ENCODE measurements at places on chromosomes 13 and 19.

- no peak for DNase-seq
Measured at GRCh38 chr19:17107546-17108452, 32.2 kb downstream of the MYO9B start.

- DNase-seq: no peak
Measured at GRCh38 chr13:69553976-69554375, 553.6 kb upstream of the ATXN8OS start.

DNA sequence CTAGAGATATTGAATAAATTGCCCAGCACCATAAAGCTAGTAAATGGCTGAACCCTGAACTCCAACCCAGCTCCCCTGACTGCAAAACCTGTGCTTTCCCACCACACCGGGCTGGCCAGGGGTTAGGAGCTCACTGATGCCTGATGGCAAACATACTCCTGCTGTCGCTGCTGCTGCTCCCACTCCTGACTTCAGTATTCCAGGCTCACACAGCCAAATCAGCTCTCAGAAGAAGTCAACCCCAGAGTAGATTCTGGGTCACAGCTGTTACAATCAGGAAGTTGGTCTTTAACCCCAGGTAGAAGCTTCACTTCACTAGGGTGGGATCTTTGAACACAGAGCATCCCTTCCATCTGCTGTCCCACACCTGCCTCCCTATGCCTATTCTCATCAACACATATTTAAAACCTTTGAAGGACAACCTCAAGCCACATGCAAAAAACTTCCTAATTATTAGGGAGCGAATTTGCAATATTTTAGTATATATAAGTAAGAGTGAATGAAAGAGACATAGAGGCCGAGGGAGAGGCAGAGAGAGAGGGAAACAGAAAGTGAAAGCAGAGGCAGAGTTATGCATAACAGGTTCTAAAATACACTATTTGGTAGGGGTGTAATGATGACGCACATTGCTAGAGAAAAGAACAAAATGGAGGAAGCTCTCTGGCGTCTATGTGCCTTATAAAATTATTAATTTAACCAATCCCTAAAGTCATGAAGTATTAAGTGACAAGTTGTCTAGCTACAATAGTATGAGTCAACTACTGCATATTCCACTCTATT lies 99.4 kb upstream of the SERP2 start:
- DNase-seq: peak; percentile 70

GRCh38 chr13:51292000-51292565 lies 47.4 kb upstream of the SERPINE3 start:
- DNase-seq: no peak

All from activated CD8-positive, alpha-beta memory T cell treated with anti-CD3 and anti-CD28 coated beads for 24 hours (primary cell).